Astrocyte (in vitro differentiated cells and primary cell): ENCODE measurements at places on chromosomes 6 and 20. TPM values are rescaled to one million over a fixed set of nuclear protein-coding genes. Genes with fewer than 3 reads are reported as not detected.
A peak's percentile ranks its signal among the peaks of the same experiment; 100 is the strongest.

C2 gene
- 0.20 and 0.43 TPM in 2 replicates for total RNA-seq

DNA sequence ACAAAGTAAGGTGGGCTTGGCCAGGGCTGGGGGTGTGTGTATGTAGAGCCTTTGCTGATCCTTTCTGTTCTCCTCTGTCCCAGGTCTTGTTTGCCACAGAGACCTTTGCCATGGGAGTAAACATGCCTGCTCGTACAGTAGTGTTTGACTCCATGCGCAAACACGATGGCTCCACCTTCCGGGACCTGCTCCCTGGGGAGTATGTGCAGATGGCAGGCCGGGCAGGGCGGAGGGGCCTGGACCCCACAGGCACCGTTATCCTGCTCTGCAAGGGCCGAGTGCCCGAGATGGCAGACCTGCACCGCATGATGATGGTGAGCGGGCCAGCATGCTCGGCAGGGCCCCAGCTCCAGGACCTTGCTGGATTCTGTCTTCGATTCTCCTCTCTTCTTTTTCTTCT, 6.2 kb downstream of the DXO start:
- DNase-seq: no peak

- DNase-seq: peak; percentile 37
Observed at GRCh38 chr6:21046276-21046675, 512.0 kb downstream of the CDKAL1 start.

- no peak for DNase-seq
Observed at GRCh38 chr6:117205876-117206275, 59.5 kb upstream of the VGLL2 start.

DNA sequence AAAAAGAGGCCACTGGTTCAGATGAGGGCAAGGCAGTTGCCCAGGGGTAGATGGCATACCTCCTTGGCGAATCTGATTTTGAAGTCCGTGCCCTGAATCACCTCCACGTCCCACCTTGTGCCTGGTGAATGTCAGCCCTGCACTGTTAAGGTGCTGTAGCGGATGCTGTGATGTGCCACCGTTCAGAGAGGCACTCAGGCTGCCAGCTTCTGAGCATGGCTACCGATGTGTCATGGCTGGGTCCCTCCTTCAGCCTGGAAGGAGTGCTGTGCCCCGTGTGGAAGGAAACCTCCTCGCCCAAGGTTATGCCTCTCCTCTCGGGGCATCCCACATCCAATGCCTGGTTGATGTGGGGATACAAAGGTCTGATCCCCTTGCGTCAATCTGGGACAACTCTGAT, 43.6 kb downstream of the UST start:
- no peak for DNase-seq

DNA sequence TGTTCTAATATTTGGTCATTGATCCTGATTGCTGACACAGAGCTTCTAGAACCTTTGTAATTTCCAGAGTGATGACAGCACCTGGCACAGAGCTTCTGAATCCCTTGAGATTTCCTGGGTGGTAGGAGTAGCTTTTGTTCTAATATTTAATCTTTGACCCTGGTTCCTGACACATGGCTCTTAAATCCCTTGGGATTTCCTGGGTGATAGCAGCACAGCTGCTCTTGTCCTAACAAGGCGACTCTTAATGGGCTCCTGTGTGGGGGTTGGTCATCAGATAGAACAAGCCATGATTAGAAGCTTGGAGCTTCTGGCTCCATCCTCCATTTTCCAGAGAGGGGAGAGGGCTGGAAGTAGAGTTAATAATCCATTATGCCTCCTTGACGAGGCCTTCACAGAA, 18.4 kb downstream of the GMPR start:
- DNase-seq: no peak

RIPOR3 gene
- 0.29 and 0.39 TPM in 2 replicates for total RNA-seq

GRCh38 chr6:141541581-141542324, 591.0 kb upstream of the GJE1 start:
- DNase-seq: no peak

ADAM33 gene
- 2.3 and 3.0 TPM in 2 replicates for total RNA-seq
